AG20443 (cell line): ENCODE measurements at places on chromosomes 2 and 18.

DNA sequence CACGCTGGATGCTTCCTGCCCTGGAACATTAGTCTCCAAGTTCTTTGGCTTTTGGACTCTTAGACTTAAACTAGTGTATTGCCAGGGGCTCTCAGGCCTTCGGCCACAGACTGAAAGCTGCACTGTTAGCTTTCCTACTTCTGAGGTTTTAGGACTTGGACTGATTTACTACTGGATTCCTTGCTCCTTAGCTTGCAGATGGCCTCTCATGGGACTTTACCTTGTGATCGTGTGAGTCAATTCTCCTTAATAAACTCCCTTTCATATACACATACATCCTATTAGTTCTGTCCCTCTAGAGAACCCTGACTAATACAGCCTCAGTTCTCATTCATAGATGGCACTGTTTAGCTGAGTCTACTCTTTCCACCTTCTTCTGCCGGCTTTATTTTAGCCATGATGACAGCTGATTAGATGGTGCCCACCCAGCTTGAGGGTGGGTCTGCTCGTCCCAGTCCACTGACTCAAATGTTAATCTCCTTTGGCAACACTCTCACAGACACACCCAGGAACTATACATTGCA, 389.1 kb downstream of the NYAP2 start:
- no peak for DNase-seq

DNA sequence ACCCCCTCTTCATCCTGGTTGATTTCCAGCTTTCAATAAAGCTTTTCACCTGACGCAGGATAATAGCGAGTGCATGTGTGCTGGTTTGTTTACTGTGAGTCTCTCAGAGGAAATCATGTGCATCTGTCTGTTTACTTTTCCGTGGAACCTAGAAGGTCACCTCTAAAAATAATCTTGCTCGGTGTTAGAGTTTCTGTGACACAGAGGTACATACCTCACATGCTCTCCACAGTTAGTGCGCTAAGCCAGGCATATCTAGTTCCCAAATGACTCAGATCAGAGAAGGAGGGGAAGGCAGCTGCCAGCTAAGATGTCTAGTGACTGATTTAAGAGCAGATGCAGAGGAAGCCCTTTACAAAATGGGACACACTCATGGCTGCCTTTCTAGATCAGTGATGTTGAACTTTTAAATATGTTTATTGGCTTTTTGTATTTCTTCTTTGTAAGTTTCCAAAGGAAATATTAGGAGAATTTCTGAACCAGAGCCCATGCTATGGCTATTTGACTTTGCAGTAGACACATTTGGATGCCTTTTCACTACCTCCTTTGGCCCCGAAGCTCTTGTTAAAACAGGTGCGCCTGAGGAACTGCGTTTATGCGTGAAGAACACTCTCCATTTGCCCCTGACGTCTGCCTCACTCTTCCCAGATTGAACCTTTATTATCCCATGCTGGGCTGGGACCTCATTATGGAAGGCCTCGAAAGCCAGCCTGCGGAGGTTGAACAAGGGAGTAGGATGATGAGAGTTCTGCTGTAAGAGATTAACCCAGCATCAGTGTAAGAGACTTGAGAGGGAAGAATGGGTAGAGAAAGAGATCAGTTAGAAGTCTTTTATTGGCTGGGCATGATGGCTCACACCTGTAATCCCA, 145.6 kb downstream of the FAM161A start:
- DNase-seq: no peak

GRCh38 chr2:234003972-234004617, 46.4 kb upstream of the SPP2 start:
- peak; percentile 93 for DNase-seq

DNA sequence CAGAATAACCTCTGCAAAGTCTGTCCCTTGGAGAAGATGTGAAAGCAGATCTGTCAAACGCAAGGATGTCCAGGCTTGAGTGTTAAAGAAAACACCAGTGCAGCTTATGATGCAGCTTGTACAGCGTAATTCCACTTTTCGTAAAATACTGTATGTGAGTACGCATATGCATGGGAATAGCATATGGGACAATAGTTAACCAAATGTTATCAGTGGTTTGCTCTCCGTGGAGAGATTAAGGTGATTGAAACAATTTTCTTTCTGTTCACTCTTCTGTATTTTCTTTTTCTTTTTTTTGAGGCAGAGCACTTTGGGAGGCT, 27.2 kb downstream of the ATOH8 start:
- DNase-seq: no peak

DNA sequence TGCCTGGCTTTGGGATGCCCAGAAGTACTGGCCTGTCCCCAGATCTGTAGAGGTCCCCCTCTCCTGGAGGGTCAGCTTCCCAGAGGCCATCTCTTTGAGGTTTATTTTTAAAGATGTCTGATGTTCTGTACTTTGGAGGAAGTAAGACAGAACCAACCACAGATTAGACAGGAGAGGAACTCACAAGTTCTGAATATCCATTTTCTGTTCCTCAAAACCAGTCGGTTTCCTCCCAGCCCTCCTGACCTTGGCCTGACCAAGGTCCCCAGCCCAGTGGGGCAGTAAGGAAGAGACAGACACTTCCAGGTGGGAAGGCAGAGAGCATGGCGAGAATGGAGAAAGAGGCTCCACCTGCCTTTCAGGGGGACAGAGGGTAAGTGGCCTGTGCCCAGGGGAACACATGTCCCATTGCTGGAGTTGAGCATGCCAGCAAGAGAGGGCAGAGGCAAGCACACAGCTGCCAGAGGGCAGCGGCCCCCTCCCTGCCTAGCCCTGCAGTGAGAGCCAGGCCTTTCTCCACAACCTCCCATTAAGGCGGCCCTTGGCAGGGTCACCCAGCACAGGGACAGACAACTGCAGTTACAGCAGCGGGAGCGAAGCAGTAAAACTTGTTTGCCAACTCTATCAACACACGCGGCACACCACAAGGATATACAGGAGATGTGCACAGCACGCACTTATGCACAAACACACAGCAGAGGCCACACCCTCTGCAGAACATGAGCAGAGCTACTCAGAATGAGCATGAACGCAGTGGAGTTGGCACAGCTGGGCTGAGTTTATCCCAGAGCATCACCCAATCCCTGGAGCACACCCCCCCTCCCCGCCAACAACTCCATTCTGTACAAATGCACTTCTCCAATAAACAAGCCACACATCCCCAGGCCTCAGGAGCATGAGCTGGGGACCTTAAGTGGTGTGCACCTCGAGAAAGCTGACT, 18.5 kb upstream of the SEMA4C start:
- no peak for DNase-seq

DNA sequence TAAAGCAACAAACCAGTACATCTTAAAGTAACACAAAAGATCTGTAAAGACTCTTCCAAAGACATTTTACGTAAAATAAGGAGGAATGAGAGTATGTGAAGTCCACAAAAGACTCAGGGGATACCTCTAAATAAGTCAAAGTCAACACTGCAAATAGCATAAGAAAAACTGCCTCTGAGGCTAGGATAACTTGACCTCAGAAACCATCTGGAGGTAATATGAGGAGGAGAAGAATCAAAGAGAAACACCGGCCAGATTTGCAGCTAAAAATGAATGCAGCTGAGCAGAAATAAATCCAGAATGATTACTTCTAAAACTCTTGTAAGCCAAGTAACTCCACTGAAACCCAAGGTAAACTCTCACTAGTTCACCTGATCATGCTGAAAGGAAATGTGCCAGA, 52.2 kb upstream of the ERMN start:
- DNase-seq: no peak

GRCh38 chr2:177600917-177601316, 208.3 kb downstream of the AGPS start:
- DNase-seq: no peak

- no peak for DNase-seq
These were observed 326.1 kb upstream of the HS6ST1 start for GRCh38 chr2:128644718-128645256.

GRCh38 chr2:200158647-200159356, 147.7 kb upstream of the SPATS2L start:
- no peak for DNase-seq

GRCh38 chr2:233349005-233349998, 5.0 kb upstream of the DGKD start:
- no peak for DNase-seq

DNA sequence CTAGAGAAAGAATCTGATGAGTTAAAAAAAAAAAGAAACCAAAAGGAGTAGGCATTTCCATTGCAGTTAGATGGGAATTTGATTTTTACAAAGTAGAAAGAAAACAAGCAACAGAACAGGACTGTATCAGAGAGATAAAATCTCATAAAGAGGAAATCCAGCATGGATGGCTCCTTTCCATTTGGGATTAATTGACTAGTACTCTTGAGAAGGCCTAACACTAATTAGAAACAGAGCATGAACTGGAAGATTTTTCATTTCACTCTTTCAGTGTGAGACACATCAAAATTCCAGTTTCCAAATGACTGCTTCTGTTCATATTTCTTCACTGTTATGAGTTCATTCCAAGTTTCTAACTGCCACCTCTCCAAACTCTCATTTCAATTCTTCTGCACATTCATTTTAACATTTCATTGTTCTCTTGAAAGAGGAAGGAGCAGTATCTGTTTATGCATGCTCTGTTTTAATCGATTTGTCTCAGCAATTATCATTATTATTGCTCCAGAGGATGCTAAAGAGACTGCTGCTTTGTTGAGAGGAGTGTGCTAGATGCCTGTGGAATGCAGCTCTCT, 108.8 kb upstream of the PIEZO2 start:
- DNase-seq: peak; percentile 17

- DNase-seq: no peak
These were observed 18.3 kb downstream of the ASXL3 start for GRCh38 chr18:33596178-33596854.

DNA sequence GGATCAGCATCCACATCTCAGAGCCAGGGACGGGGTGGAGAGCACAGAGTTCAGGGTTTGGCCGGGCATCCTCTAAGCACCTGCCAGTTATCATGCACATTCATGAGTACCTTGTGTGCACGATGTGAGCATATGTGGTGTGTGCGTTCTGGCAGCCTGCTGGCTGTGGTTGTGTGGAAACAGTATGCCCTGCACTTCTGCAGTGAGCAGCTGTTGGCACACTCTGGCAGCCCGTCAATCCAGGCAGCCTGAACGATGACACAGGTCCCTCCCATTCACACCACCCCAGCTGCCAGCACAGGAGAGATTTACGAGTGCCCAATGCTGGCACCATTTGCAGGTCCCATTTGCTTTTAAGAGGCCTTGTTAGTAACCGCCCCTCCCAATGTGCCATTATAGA, 74.2 kb downstream of the CD8B2 start:
- DNase-seq: no peak

DNA sequence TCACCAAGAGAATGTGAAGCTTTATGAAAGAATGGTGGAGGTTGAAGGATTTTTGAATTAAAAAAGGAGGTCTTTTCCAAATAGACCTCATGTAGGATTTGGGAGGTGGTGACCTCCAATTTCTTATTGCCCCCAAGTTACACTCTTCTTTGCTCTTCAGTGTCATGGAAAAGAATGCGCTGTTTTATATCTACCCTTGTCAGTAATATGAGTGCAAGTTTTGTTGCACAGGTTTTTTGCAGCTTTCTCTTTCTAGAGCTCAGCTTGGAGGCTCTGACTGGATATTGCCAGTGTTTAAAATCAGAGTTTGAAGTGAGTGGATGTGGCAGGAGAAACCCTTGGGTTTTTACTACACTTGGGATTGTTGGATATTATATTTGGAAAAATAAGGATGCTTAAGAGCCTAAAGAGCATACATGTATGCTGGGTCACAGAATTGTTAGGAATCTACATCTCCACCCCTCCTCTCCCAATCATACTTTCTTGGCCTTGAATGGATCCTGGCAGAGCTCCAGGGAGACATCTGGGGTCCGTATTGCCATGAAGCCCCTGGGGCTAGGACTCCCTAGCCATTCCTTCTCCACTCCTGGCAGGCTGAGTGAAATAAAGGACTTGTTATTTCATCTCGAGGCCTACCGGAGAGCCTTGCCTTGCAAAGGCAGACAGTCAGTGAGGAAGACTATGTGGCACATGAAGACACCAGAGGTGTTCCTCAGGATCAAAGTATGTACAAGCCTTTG, 43.8 kb downstream of the APOB start:
- no peak for DNase-seq

- DNase-seq: no peak
These were observed 36.8 kb downstream of the NFATC1 start for GRCh38 chr18:79432376-79433120.

DNA sequence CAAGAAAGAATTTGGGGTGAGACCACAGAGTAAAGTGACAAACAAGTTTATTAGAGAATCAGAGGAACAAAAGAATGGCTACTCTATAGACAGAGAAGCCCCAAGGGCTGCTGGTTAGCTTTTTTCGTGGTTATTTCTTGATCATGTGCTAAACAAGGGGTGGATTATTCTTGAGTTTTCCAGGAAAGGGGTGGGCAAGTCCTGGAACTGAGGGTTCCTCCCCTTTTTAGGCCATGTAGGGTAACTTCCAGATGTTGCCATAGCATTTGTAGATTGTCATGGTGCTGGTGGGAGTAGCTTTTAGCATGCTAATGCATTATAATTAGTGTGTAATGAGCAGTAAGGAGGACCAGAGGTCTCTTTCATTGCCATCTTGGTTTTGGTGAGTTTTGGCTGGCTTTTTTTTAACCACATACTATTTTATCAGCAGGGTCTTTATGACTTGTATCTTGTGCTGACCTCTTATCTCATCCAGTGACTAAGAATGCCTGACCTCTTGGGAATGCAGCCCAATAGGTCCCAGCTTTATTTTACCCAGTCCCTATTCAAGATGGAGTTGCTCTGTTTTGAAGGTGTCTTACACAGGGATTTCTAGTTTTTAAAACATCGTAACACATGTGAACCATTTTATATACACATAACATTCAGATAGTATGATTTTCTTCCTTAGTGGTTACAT, 77.8 kb downstream of the MYO1B start:
- no peak for DNase-seq

DNA sequence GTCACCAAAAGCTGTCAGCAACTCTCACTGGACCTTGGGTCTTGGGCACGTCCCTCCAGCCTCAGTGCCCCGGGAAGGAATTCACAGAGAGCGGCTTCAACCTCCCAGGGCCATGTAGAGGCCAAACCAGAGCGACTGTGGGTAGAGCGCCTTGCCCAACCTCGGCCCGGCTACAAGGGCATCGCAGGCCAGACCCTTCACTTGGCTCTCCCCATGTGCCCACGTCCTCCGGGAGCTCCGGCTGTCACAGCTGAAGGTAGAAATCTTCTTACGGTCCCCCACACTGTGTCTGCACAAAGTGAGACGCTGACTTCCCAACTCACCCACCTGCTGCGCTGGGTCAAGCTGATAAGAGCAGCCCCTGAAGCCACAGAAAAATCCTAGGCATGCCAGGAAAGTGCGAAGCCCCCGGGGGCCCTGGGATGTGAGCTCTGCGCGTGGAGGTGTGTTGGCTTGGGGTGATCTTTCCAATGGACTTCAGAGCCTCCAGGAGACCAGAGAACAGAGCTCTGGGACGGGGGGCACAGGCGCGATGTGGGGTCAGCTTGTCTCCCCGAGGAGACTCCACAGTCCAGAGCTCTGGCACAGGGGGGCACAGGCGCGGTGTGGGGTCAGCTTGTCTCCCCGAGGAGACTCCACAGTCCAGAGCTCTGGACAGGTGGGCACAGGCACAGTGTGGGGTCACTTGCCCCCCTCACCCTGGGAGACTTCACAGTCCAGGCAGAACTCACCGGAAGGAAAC, 105.5 kb downstream of the RTP5 start:
- no peak for DNase-seq

- peak; percentile 35 for DNase-seq
These were observed 45.2 kb upstream of the MEIS1 start for GRCh38 chr2:66389651-66390131.
